Tracheal epithelial cell (primary cell): ENCODE measurements at places on chromosomes 1 and 21. TPM values are rescaled to one million over a fixed set of nuclear protein-coding genes. Genes with fewer than 3 reads are reported as not detected.

Gene LRRC7
- total RNA-seq = not detected in 2 replicates

Gene TCP10L
- total RNA-seq = 0.24 and 1.5 TPM in 2 replicates

Gene ADGRL2
- 41.6 and 43.9 TPM in 2 replicates for total RNA-seq

Gene RGS18
- 0.24 TPM in 1 of 2 replicates, not detected in the other for total RNA-seq

Gene KCNE2
- total RNA-seq = not detected in 2 replicates

Gene FCRL5
- total RNA-seq = not detected in 2 replicates

Gene PGLYRP4
- total RNA-seq = 0.64 and 1.9 TPM in 2 replicates

Gene SLC41A1
- 7.2 and 11.3 TPM in 2 replicates for total RNA-seq

Gene KCNK2
- total RNA-seq = not detected in 2 replicates

Gene OR2T11
- not detected in 2 replicates for total RNA-seq

Gene OR2G2
- total RNA-seq = not detected in 2 replicates

Gene GJC2
- total RNA-seq = 1.7 TPM in 2 replicates

Gene EPHB2
- 15.1 and 63.4 TPM in 2 replicates for total RNA-seq

Gene SPRR2E
- 0.85 and 0.96 TPM in 2 replicates for total RNA-seq

Gene RNPC3
- 1.2 and 3.8 TPM in 2 replicates for total RNA-seq

Gene AMY2A
- not detected in 2 replicates for total RNA-seq

Gene DIRAS3
- not detected in 2 replicates for total RNA-seq

Gene EIF3I
- total RNA-seq = 401 and 468 TPM in 2 replicates

Gene SPRR2G
- total RNA-seq = not detected in 2 replicates

Gene LSM10
- total RNA-seq = 8.4 and 8.5 TPM in 2 replicates

Gene A3GALT2
- not detected in 2 replicates for total RNA-seq

Gene AIM2
- total RNA-seq = not detected in 2 replicates

Gene RUNX1
- total RNA-seq = 8.2 and 10.4 TPM in 2 replicates

Gene GNG4
- under 0.01 TPM in 1 of 2 replicates, not detected in the other for total RNA-seq

Gene HAPLN2
- total RNA-seq = not detected in 2 replicates

Gene VAV3
- total RNA-seq = 0.96 and 24.9 TPM in 2 replicates

Gene SLC1A7
- not detected in 2 replicates for total RNA-seq

Gene TNFSF18
- total RNA-seq = 0.72 TPM in 1 of 2 replicates, not detected in the other

Gene CD5L
- total RNA-seq = not detected in 2 replicates

Gene PPFIA4
- total RNA-seq = 0.64 and 14.0 TPM in 2 replicates

Gene GJB3
- 160 and 174 TPM in 2 replicates for total RNA-seq

Gene PCP4L1
- 0.24 TPM in 1 of 2 replicates, not detected in the other for total RNA-seq

Gene OR2L5
- total RNA-seq = not detected in 2 replicates

Gene CRNN
- 0.72 and 0.85 TPM in 2 replicates for total RNA-seq

Gene SH3D21
- total RNA-seq = 3.2 and 7.0 TPM in 2 replicates

Gene SYNC
- total RNA-seq = 8.3 and 18.8 TPM in 2 replicates

Gene LRP8
- total RNA-seq = 16.2 and 16.9 TPM in 2 replicates

Gene OR2M3
- not detected in 2 replicates for total RNA-seq

Gene CFHR3
- total RNA-seq = not detected in 2 replicates

Gene LRRC71
- not detected in 2 replicates for total RNA-seq

Gene LENEP
- total RNA-seq = 0.72 TPM in 1 of 2 replicates, not detected in the other

Gene AADACL3
- not detected in 2 replicates for total RNA-seq

Gene IGFN1
- 0.48 TPM in 1 of 2 replicates, not detected in the other for total RNA-seq

Gene XCL2
- not detected in 2 replicates for total RNA-seq

Gene MIXL1
- total RNA-seq = not detected in 2 replicates

Gene S100A7
- total RNA-seq = 1.4 TPM in 1 of 2 replicates, not detected in the other

Gene HRNR
- total RNA-seq = 0.24 TPM in 1 of 2 replicates, not detected in the other

Gene SERTAD4
- total RNA-seq = 0.64 and 0.72 TPM in 2 replicates

Gene FLG2
- total RNA-seq = not detected in 2 replicates

Gene SLAMF7
- 1.9 and 3.4 TPM in 2 replicates for total RNA-seq

Gene H3-3A
- 109 and 113 TPM in 2 replicates for total RNA-seq

Gene SPRR2B
- not detected in 2 replicates for total RNA-seq

Gene FCRL1
- total RNA-seq = not detected in 2 replicates

Gene EXTL1
- under 0.01 TPM in 1 of 2 replicates, not detected in the other for total RNA-seq

Gene WNT3A
- under 0.01 TPM in 1 of 2 replicates, not detected in the other for total RNA-seq

Gene KRTAP12-2
- not detected in 2 replicates for total RNA-seq
